NCI-H2081 (cell line): ENCODE measurements at places on chromosomes 2 and 18.

DNA sequence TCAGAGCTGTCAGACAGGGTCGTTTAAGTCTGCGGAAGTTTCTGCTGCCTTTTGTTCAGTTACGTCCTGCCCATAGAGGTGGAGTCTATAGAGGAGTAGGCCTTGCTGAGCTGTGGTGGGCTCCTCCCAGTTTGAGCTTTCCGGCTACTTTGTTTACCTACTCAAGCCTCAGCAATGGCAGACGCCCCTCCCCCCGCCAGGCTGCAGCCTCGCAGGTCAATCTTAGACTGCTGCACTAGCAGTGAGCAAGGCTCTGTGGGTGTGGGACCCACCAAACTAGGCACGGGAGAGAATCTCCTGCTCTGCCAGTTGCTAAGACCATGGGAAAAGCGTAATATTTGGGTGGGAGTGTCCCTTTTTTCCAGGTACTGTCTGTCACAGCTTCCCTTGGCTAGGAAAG, 86.5 kb downstream of the EFEMP1 start:
- DNase-seq = no peak

DNA sequence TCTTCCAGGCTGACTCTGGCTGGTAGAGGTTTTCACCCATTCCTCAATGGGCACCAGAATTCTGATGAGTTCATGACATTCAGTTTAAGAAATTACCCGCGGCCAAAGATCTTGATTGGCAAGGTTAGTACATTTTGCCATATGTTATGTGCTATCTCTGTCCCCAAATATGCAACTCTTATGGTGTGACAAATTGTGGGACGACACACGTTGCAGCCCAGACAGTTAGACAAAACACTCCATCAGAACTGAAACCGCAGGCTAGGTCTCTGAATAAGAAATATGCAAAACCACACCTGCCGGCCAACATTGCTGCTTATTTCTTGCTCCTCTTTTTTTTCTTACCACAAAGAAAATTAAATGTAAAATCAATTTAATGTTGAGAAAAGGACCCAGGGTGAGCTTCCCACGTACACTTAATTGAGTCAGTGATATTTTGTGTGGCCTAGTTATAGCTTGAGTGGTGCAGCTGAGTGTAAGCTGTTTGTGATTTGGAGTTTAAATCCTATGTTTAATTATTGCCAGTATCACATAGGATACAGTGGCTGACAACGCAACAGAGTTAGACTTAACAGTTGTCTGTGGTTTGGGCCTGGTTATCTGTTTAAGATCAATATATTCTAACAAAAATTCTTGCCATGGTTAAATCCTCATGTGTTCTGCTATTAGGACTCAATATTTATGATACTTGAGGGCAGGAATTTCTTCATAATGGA, 35.7 kb upstream of the LTBP1 start:
- no peak for DNase-seq

- DNase-seq = no peak
Measured at GRCh38 chr2:172285010-172285621, 142.3 kb upstream of the ITGA6 start.

GRCh38 chr2:54546518-54546917, 90.4 kb downstream of the SPTBN1 start:
- no peak for DNase-seq

DNA sequence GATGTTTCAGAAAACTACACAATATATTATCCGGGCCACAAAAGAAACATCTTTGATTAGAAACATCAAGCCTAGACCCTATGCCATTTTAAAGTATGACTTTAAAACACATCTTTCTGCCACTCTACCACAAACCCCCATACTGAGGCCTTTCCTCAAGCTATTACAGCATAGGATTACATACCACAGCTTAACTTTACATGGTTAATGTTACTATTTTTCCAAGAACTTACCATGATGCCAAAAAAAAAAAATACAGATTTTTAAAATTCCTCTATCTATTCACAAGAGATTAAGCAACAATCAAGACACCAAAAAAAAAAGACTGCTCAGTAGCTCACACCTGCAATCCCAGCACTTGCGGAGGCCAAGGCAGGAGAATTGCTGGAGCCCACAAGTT, 9.0 kb downstream of the NCKAP1 start:
- DNase-seq = no peak

GRCh38 chr2:96594282-96594681, 43.8 kb downstream of the KANSL3 start:
- DNase-seq = no peak

GRCh38 chr2:206001912-206002311, 84.1 kb downstream of the INO80D start:
- DNase-seq = no peak

- no peak for DNase-seq
Measured at GRCh38 chr2:69200107-69200520, 186.9 kb downstream of the GFPT1 start.

GRCh38 chr2:28949617-28950305, 31.3 kb upstream of the TOGARAM2 start:
- DNase-seq = no peak

- DNase-seq = no peak
Measured at GRCh38 chr2:218582076-218582475, 13.4 kb downstream of the CNOT9 start.

DNA sequence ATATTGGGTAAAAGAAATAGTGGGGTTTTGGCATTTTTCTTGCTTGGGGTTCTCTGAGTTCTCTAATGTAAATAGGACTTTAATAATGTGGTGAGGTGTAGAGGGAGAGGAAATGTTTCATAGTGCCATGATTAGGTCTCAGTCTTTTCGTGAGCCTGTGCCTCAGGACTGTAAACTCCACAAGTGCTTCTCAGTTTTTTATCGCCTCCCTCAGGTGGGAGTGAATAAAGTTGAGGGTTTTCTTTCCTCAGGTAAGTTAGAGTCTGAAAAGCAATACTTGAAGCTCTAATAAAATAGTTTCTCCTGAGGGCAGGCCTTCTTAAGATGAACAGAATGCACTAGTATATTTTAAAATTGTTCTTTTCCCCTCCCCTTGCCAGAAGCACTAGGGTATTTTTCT, 243.1 kb upstream of the SETBP1 start:
- no peak for DNase-seq

- DNase-seq = no peak
Measured at GRCh38 chr18:40079786-40080185, 1875.2 kb upstream of the PIK3C3 start.

DNA sequence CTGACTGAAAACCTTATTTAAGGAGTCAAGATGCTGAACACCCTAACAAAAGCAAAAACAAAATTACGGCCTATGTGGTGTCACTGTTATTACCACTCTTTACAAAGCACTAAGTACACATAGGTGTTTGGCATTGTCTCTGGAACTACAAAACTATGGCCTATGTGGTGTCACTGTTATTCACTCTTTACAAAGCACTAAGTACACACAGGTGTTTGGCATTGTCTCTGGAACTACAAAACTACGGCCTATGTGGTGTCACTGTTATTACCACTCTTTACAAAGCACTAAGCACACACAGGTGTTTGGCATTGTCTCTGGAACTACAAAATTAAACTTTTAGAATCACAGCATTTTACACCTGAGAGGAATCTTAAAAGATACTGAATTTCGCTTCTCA, 47.4 kb downstream of the SLC35F5 start:
- peak; percentile 90 for DNase-seq

DNA sequence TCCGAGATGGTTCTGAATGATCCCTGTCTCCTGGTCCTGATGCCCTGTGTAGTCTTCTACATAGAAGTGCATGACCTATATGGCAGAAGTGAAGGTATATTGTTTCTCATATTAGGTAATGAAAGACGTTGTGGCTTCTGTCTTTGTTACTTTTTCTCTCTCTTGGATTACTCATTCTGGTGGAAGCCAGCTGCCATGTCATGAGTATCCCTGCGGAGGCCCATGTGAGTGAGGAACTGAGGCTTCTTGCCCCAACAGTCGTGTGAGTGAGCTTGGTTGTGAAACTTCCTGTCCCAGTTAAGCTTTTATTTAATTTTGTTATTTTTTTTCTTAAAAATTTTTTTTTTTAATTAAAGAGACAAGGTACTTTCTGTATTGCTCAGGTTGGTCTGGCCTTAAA, 134.7 kb downstream of the UBR3 start:
- DNase-seq = no peak

GRCh38 chr18:77708826-77709506, 459.3 kb downstream of the GALR1 start:
- DNase-seq = no peak

DNA sequence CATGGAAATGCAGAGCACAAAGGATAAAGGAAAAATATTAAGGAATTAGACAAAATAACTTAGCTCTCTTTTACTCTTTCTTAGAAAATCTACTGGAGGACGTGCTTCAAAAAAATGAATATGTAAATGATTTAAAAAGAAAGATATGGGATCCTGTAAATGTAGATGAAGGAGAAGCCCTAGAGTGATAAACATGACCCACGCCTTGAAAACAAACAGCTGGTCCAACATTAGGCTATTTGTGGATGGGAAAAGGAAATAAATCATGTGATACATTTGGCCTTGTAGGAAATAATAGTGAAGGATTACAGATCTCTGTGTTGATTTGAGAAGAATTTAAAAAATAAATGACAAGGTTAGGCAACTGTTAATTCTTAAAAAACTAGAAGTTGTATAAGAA, 492.1 kb upstream of the SLC39A10 start:
- no peak for DNase-seq

- no peak for DNase-seq
Measured at GRCh38 chr2:10258326-10258725, 44.4 kb upstream of the HPCAL1 start.

- DNase-seq = no peak
Measured at GRCh38 chr18:57251747-57252146, 100.6 kb upstream of the ST8SIA3 start.

DNA sequence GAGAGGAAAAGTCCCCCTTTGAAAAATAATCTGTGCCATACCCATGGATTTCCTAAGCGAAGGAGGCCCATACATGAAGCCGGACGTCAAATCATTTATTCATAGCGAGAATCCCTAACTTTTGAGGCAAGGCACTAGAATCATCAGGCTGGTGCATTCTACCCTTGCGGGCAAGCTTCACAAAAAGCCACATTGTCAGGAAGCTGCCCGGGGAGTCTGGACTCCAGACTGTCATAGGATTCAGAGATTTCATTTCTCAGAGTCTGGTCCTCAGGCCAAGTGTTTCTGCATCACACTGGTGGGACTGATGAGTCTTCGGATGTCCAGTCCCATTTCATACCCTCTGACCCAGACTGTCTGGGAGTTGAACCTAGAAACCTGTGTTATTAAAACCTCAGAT, 8.9 kb downstream of the SLC9A4 start:
- DNase-seq = no peak

- no peak for DNase-seq
Measured at GRCh38 chr2:128533101-128533500, 214.4 kb upstream of the HS6ST1 start.

DNA sequence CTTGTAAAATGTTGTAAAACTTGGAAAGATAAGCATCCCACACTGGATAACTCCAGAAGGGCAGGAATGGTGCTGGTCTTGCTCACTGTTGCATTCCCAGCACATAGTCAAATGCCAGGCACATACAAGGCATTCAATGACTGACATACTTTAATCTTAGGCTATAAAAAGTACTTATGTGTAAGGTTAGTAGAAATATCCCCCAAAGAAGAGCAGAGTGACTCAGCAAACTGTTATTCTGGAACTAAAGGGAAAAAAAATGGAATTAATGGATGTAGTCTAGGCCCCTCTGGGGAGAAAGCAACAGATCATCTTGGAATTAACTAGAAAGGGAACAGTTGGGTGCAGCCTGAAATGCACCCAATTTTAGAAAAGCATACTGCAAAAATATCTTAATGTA, 9.0 kb downstream of the ZBTB14 start:
- no peak for DNase-seq

- no peak for DNase-seq
Measured at GRCh38 chr2:130762031-130762909, 6.9 kb downstream of the AMER3 start.

- no peak for DNase-seq
Measured at GRCh38 chr2:53636596-53636995, 131.0 kb upstream of the CHAC2 start.

DNA sequence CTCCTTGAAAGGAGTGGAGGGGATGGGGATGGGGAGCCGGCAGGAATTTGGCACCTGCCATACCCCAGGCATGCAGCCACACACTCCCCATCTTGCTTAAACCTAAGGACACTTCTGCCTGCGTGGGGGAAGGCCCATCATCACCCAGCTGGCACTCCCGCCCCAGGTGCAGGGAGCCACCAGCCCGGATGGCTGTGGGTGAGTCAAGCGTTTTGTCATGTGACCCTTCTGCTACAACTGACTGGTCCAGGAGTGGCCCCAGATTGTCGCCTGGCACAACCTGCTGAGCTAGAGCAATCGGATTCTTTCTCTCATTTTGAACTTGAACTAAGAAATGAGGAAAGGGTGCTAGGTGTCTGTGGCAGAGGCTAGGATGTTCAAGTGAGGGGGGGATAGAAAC, 61.3 kb downstream of the TSN start:
- DNase-seq = no peak

- no peak for DNase-seq
Measured at GRCh38 chr2:33378556-33379210, 97.8 kb upstream of the RASGRP3 start.

GRCh38 chr2:63001576-63001975, 49.1 kb upstream of the OTX1 start:
- DNase-seq = no peak

DNA sequence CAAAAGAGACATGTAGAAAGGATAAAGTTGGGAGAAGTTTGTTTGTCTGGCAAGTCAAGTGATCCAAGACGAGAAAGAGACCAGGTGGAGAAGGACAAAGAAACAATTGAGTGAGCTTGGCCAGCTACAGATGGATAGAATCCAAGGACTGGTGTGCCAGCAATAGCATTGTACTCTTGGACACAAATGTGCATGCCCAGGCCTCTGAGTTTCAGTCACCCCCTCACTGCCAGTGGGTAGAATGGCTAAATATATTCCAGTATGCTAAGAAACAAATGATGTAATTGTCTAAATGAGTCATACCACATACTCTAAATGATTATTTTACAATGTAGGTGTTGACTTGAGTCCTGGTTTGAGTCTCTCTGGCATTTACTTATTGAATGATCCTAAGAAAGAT, 881.3 kb downstream of the LRRTM4 start:
- no peak for DNase-seq

DNA sequence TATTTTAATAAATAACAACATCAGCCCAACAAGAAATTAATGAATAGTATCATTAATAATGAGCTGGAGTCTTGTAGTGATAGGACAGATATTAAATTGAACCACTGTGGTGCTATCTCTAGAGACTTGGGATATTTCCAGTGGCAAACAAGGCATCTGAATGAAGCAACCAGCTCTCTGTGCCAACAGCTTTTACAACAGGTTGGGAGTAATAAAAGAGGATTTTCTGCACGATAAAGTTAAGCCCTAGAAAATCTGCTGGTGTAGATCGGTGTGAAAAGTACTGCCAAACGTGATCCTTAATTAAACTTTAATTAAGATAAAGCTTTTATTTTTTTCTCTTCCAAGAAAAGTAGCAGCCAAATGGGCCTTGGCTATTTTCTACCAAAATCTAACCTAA, 385.5 kb downstream of the NR4A2 start:
- DNase-seq = no peak

- no peak for DNase-seq
Measured at GRCh38 chr18:62337336-62337735, 12.2 kb downstream of the TNFRSF11A start.
